Cerebellar cortex (tissue), 1 donor: ENCODE measurements at places on chromosomes 11 and 22.
A peak's percentile ranks its signal among the peaks of the same experiment; 100 is the strongest.

DNA sequence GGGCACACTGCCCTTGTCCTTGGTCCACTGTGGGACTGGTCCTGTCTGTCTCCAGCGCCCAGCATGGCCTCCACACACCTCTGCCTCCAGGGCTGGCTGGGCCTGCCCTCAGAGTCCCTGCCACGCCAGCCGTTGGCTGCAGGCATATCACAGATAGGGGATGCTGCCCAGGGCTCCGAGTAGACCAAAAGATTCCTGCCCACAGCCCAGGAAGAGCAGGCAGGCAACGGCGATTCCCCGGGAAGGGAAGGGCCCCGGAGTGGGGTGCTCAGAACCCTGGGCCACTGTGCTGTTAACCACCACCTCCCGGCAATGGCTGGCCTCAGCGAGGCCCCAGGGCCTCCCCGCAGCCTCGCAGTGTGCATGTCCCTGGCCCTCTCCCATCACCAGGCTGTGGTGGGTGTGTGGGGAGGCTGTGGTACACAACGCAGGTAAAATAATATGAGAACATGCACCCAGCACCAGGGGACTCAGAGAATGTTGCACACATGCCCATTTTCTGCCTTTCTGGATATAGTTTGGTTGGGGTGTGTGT is 2.2 kb downstream of the IFITM5 start:
- DNase-seq: no peak

DNA sequence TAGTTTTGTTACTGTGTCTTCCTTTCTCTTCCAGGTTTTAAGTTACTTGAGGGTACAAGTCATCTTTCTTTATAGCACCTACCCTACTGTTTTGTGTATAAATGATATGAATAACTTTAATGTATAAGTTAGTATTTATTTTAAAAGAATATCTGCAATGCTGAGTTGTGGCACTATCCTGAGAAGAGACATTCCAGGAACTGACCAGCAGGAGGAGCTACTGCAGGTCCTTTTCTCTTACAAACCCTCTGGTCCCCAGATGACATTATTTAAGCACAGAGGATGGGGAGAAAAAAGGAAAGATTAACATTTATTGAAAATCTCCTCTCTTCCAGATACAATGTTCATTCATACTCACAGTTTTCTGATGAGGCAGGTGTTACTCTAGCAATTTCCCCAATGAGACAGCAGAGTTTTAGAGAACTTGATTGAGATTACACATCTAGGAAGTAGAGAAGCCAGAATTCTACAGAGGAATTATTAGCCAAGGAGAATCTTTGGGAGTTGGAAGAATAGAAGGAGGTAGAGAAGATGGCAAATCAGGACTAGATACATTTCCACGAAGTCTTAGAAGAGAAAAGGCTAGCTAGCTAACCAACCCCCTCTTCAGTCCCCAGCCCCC is 541.2 kb upstream of the API5 start:
- DNase-seq: peak; percentile 18

GRCh38 chr22:48097723-48098122 is 1335.3 kb downstream of the TBC1D22A start:
- DNase-seq: no peak

GRCh38 chr22:20571531-20572007 is 64.2 kb downstream of the MED15 start:
- no peak for DNase-seq
